Iris pigment epithelial cell (primary cell): ENCODE measurements at places on chromosomes 4 and X.
A peak's percentile ranks its signal among the peaks of the same experiment; 100 is the strongest.

DNA sequence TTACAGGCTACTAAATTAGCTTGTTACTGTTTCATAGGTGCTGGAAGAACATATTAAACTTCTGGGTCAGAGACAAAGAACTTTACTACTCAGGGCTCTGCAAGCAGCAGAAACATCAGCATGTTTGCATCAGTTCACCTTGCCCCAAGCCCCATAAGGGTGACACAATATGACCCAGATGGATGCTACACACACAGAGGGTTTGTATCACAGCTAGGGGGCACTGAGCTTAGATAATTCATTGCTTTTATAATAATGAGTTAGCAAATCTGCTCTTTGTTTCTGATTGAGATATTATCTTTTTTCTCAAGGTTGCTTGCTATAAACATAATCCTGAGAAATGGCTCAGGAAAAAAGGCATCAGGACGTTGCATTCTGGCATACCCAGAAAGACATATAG lies 4.8 kb upstream of the SYNPO2 start:
- DNase-seq: peak; percentile 12

- DNase-seq: peak; percentile 27
Observed at GRCh38 chrX:120672841-120673530, 43.1 kb upstream of the C1GALT1C1 start.

- no peak for DNase-seq
Observed at GRCh38 chrX:2782171-2782570, 30.3 kb downstream of the XG start.

- DNase-seq: no peak
Observed at GRCh38 chr4:4805887-4806286, 53.6 kb upstream of the MSX1 start.

DNA sequence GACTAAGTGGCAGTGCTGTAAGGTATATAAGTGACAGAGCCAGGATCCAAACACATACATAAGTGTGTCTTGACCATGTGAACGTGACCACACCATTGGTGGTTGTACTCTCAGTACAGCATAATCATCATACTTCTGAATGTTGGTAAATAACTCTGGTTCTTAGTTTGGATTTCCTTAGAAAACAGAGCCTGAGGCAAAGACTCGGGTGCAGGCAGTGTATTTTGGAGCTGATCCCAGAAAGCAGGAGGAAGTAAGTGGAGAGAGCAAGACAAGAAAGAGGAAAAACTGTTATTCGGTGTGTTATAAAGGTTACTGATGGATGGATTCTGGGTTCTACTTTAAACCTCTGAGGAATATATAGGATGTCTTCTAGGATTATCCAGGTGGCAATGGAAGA lies 127.9 kb downstream of the SLC39A8 start:
- DNase-seq: no peak

- DNase-seq: no peak
Observed at GRCh38 chr4:116244771-116245170, 840.6 kb downstream of the TRAM1L1 start.

DNA sequence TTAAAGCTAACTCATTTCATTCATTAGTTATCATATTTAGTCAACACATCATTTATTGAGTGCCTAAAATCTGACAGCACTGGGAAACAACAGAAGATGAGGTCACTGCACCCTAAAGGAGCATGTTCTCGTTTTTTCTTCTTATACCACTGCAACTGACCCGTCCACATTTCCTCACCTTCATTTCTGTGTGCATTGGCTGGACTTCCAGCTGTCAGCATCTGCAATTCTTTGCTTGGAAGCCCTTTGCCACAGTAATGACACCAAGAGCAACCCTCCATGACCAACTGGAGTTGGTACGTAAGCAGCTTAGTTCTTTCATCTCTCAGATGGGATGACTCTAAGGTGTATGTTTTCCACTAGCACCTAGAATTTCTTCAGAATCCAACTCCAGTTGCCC lies 13.2 kb downstream of the SHROOM3 start:
- DNase-seq: no peak

GRCh38 chr4:165006456-165006855 lies 25.3 kb upstream of the TRIM60 start:
- no peak for DNase-seq

DNA sequence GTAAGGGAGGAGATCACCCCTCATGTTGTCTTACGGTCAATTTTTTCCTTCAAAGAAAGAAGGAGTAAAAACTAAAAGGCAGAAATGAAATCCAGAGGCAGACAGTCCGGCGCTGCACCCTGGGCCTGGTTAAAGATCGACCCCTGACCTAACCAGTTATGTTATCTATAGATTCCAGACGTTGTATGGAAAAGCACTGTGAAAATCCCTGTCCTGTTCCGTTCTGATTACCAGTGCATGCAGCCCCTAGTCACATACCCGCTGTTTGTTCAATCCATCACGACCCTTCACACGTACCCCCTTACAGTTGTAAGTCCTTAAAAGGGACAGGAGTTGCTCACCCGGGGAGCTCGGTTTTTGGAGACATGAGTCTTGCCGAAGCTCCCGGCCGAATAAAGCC lies 105.6 kb upstream of the JADE1 start:
- DNase-seq: no peak

DNA sequence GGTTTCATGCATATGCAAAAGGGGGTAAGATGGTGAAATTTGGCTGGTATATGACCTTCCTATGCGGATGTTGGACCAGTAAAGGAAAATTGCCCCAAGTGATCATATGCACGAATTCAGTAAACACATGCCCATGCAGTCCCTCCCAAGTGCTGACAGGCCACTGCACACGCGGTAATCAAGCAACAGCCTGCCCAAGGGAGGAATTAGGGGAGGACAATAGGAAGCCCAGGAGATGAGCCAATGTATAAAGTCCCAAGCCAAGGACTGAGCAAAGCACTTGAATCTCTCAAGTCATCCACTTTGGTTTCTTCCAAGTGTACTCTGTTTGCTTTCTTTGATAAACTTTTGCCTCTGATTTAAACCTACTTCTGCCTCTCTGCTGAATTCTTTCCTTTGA lies 21.1 kb downstream of the MAGEB16 start:
- no peak for DNase-seq

DNA sequence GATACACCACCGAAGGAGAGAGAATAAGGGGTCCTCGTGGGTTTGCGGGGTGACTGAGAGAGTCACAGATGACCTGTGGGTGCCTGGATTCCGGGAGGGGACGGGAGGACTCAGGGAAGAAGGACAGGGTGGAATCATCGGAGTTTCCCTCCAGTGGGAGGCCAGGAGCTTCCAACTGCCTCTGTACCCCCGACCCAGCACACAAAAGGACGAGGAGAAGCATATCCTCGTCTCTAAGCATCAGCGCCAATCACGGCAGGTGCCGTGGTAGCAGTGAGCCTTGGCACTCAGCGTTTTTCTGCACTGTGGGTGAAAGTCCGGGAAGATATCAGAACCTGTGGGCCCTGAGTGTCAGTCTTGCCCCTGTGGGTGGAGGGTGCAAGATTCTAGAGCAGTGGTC lies 62.0 kb downstream of the ASMT start:
- no peak for DNase-seq

DNA sequence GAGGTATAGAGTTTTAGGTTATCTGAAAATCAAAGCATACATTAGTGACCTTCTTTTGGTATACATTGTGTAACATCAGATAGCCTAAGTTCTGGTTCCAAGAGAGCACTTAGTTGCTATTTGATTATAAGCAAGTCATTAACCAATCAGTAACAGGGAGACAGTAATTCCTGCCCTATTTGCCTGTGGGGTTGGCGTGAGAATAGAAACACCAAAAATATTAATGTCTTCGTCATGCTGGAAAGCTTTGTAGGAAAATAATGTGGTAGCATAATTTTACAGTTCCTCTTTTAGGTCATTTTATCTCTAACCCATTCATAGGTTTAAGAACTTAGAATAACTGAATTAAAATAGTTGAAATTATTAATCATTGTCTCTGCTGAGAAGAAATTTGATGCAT lies 37.8 kb downstream of the NPNT start:
- DNase-seq: no peak

DNA sequence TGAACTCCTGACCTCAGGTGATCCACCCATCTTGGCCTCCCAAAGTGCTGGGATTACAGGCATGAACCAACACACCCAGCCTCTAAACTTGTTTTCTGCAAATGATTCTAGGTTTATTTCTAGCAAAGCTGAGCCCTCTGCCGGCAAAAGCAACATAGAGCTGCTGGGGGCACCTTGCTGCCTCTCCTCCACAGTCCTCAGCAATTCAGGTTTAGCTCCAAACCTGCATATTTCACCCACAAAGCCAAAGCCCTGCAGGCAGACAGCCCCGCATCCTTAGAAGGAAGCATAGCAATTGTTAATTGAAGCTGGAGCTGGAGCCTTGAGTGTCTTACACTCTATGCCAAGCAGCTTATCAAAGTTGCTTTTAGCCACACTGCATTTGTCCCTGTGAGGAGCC lies 24.9 kb upstream of the OCIAD2 start:
- DNase-seq: no peak

DNA sequence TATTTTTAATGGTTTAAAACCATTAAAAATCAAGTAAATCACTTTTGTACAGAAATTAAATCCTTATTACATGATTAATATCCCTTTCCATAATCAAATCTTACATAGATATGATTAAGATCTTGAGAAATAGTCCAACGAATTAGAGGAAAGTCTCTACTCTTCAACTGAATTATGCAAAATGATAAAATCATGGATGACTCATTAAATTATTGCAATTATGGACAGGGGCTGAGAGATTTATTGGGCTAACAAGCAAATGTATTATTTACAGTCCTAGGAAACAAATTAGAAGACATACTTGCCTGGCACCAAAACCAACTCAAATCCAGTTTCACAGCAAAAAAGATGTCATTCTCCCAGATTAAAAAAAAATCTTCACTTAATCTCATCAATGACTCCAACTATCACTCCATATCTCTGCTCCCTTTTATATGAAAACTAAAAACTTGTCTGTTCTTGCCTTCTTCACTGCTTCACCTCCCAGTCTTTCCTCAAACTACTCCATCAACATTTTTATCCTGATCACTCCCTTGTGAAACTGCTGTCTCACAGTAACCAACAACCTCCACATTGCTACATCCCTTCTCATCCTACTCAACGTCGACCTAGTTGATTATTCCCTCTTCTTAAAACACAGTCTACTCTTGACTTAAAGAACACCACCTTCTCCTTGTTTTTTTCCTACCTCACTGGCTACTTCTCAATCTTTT lies 18.4 kb upstream of the DDX60 start:
- no peak for DNase-seq

DNA sequence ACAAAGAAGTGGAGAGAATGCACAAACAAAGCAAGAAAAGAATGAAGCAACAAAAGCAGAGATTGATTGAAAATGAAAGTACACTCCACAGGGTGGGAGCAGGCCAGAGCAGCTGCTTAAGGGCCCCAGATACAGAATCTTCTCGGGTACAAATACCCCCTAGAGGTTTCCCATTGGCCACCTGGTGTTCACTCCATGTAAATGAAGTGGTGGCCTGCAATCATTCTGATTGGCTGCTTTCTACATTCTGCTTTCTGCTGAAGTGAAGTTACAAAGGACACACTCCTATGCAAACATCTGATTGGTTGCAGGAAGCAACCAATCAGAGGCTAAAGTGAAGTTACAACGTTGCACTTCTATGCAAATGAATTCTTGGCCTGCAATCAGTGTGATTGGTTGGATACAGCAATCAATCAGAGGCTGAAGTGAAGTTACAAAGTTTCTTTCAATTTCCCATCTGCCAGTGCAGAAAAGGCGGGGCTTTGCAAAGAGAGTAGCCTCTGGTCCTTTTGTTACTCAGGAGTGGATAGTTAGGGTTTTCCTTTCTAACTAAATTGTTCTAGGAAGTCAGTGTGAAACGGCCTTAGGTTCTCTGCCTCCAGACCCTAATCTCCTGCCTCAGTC lies 19.0 kb upstream of the GPC4 start:
- no peak for DNase-seq

DNA sequence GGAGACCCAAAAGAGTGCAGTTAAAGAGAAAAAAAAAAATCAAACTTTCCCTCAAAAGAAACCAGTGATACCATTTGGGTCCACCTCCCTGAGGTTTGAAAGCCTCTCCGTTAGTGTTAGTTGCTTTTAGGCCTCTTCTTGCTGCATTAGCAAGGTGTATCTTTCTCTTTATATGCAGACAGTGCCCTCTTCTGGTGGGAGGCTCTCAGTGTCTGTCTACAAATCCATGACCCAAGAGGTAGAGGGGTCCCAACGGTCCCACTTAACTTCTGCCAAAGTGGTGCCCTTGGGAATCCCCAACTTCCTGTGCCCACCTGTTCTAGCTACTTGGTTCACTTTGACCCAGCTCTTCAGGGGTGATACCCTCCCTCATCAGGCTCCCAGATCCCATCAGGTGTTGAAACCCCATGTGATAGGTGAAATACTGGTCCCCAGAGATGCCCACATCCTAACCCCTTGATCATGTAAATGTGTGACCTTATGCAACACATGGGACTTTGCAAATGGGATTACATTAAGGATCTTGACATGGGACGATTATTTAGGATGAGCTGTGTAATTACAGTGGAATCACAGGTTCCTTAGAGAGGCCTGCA lies 63.7 kb upstream of the CD99 start:
- peak; percentile 42 for DNase-seq

GRCh38 chr4:6680372-6681034 lies 13.2 kb upstream of the S100P start:
- DNase-seq: no peak

DNA sequence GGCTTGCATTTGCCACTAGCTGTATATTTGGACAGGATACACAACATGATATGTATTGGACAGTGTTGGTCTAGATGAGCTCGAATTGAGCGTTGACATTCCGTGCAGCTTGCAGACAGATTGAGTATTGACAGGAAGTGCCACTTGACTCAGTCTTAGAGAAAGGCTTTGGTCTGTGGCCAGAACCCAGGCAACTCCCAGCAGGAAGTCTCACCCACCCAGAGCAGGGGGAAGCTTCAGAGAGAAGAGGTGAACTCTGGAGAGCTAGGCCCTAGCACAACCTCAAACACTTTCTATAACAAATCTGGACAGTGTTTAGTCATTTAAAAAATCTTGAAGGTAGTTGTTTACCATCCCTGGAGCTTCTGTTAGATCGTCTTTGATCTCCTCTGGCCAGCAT lies 280.5 kb downstream of the FBXW7 start:
- DNase-seq: peak; percentile 13

DNA sequence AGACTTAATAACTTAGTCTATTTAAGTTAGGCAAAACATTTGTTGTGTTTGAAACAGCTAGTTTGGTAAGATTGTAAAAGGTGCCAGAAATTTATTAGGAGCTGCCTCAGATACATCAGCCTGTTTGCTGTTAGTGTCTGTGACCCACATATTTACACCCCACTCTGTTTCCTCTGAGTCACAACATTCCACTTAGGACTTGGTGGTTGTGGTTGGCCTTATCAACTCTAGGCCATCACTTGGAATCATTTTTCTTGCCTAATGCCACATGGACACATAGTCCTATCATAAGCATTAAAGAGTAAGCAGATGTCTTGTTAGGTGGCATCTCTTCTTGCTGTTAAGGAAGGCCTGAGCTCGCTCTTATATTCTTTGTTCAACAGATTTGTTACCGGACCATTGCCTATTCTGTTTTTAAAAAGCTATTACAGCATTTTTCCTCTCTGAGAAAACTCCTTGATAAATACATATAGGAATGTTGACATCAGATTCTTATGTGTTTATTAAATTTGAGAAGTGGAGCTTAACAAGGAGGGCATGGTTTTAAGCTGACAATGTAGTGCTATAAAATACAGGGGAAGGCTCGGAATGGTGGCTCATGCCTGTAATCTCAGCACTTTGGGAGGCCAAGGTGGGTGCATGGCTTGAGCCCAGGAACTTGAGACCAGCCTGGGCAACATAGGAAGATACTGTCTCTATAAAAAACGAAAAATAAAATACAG lies 51.2 kb upstream of the PGRMC2 start:
- DNase-seq: peak; percentile 99
